ENCODE measurements at places on chromosomes 3 and 15. TPM values are rescaled to one million over a fixed set of nuclear protein-coding genes. Genes with fewer than 3 reads are reported as not detected.

- peak; percentile 62 for DNase-seq
Measured at GRCh38 chr15:65189102-65189740, 4.1 kb upstream of the CLPX start.

DNA sequence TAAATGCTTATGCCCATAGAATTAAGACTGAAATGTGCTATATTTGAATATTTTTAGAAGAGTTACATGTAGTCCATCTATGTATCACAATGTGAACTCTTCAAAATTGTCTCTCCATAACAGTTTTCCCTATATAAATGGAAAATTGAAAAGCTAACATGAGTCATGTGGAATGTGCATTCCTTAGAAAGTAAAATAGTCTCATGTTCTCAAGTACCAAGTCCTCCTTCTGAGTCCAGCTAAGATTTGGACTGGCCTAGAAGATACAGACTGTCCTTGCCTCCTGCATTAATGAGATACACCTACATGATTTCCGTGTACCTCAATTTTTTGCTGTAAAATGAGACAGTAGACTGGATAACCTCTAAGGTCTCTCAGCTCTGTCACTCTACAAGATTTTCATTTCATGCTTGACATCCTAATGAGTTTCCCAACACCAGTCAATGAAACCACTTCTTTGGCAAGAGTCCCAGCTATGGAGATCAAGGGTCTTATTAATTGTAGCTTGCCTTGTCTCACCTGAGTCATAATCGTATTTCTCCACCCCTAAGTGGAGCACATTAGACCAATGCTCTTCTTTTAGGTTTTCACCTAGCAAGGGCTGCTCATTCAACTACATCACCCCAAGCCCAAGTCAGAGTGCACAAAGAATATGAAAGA lies 350.6 kb upstream of the IL12A start:
- DNase-seq, result peak; percentile 53

DNA sequence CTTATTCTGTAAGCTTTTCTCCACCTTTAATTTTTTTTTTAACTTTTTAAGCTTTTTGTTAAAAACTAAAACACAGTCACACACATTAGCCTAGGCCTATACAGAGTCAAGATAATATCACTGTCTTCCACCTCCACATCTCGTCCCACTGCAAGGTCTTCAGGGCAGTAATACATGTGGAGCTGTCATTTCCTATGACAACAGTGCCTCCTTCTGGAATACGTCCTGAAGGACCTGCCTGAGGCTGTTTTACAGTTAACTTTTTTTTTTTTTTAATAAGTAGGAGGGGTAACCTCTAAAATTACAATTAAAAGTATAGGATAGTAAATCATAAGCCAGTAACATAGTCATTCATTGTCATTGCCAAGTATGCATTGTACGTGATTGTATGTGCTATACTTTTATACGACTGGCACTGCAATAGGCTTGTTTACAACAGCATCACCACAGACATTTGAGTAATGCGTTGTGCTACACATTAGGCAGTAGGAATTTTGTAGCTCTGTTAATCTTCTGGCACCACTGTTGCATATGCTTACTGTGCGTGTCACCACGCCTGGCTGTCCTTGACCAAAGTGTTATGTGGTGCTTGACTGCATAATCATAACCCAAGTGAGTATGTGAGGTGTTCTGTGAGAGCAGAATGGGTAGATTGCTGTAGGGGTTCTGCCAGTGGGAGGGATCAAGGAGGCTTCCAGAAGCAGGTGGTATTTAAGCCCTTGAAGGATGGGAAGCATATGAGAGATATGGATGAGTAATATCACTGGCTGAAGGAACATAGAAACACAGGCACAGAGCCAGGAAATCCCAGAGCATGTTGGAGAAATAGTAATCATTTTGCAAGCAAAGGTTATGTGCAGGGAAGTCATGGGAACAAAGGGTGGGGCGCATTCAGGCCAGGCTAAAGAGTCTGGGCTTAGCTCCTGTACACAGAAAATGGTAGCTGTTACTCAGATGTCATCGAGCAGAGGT lies 18.3 kb downstream of the FBXO22 start:
- peak; percentile 96 for DNase-seq

GRCh38 chr3:57555306-57555705 lies 768 bp upstream of the PDE12 start:
- no peak for DNase-seq

DNA sequence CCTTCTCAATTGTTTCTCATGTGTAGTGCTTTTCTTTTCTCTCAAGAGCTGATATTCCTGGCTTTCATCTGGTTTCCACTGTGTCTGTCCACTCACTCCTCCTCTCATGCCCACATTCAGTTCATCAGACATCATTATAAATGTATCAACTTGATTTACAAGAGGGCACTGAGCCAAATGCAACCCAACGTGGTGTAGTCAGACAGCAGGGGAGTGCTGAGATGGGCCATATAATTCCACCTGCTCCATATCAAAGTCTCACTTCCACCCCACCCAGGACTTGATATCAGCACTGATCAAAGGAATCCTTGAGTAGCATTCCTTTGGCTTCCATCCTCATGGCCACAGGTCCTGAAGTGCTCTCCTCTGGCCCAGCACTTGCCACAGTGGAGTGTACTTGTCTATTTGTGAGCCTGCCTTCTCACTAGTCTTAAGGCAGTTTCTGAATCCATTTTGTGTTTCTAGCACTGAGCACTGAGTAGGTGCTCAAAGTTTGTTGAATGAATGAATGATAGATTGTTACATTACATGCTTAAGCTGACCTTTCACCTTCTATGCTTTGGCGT lies 252.8 kb downstream of the CLSTN2 start:
- DNase-seq, result no peak

DNA sequence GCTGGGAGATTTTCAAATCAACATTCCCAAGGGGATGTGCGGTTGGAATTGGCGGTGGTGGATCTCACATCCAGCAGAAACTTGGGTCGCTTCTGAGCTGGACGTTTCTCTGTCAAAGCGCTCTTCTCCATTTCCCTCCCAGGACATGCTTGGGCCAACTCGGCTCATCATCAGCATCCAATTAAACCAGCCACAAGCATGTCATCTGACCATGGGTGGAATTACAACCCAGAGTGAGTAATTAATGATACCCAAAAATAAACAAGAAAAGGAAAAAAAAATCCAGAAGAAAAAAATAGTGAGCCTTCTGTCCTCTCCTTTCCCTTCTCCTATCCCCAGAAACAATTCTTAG lies 111.2 kb downstream of the XXYLT1 start:
- DNase-seq, result no peak

DNA sequence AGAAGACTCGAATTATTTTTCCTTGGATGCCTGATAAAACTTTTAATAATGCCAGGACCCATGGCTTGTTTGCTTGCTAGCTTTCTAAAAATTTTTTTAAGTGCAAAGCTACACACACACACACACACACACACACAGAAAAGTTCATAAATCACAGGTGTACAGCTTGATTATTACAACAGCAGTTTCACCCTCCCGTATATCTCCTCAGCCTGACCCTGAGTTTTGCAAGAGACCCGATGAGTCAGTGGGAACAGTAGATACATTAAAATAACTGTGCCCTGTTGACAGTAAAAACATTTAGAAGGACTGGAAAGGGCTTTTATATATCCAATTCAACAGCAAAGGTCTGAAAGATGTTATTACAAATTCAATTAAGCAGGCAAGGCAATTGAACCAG lies 46.7 kb downstream of the EMC4 start:
- peak; percentile 89 for DNase-seq

- DNase-seq, result no peak
Measured at GRCh38 chr3:158384019-158384418, 187.0 kb upstream of the MLF1 start.

GRCh38 chr3:72189339-72189738 lies 404.4 kb upstream of the PROK2 start:
- no peak for DNase-seq

DNA sequence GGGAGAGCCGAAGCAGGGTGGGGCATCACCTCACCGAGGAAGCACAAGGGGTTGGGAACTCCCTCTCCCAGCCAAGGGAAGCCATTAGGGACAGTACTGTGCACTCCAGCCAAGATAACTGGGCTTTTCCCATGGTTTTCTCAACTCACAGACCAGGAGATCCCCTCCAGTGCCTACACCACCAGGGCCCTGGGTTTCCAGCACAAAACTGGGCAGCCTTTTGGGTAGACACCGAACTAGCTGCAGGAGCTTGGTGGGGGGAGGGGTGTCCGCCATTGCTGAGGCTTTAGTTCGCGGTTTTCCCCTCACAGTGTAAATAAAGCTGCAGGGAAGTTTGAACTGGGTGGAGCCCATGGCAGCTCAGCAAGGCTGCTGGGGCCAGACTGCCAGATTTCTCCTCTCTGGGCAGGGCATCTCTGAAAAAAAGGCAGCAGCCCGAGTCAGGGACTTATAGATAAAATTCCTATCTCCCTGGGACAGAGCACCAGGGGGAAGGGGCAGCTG lies 129.6 kb upstream of the LMCD1 start:
- DNase-seq, result no peak

- no peak for DNase-seq
Measured at GRCh38 chr3:55198554-55198953, 270.7 kb upstream of the LRTM1 start.

GRCh38 chr15:36414670-36415069 lies 164.8 kb upstream of the CDIN1 start:
- peak; percentile 13 for DNase-seq

DNA sequence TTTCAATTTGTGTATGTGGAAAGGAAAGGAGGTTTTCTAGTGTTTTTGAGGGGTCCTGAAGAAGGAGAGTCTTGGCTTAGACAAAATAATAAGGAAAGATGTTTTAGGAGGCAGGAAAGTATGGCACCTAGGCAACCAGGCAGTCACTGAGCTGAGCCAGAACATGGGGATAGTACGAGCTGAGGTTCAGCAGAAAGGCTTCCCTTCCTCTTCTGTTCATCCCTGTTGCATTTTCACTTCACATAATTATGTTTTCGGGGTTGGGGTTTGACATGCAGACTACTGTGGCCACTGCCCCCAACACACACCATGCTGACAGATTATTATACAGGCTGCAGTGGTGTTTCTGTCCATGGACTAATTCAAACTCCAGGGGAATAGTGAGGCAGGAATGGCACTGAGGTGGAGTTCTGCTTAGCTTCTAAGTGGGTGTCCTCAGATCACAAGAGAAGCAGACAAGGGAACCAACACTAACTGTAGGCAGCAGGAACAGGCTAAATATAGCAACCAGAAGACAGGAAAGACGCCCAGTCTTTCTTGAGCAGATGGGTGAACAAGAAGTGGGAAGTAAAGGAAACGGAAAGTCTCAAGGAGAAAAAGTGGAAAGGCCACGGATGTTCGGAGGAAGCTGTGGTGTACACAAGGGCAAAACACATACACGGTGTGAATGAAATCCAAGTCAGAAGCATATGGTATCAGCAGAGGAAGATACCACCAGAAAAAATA lies 305.8 kb downstream of the PLCL2 start:
- no peak for DNase-seq

GRCh38 chr3:195103623-195104022 lies 167.3 kb downstream of the XXYLT1 start:
- DNase-seq, result no peak

DNA sequence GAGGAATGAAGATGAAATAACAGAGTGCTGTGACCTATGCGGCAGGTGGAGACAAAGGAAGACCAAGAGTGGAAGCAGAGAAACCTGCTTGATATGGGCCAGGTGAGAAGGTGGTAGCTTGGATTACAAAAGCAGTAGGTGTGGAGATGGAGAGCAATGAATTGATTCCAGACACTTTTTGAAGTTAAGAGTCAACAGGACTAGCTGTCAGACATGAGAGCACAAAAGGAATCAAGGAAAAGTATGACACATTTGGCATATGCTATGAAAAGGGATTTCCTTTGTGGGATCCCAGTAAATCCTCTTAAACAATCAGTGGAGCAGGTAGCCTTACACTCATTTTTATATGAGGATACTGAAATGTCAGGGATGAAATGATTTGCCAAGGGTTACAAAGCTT lies 160.5 kb downstream of the GREM1 start:
- DNase-seq, result no peak

- DNase-seq, result peak; percentile 60
Measured at GRCh38 chr3:30607032-30607833, 832 bp downstream of the TGFBR2 start.

DNA sequence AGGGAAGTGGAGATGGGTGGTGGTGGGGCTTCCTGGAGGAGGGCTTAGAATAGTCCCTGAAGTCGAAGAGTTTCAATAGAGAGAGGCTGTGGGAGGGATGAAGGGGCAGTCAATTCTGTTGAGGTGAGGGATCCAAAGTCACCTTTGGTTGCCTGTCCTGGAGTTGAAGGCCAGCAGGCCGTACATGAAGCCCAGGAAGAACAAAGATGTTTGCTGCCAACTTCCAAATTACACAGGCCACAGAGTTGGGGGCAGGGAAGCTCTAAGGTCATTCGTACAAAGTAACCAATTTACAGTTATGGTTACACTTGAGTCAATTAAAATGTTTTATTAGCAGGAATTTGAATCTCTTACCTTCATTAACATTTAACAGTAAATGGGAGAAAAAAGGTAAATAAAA lies 77.9 kb downstream of the FOXB1 start:
- DNase-seq, result no peak

- DNase-seq, result no peak
Measured at GRCh38 chr15:63948971-63949370, 97.3 kb downstream of the DAPK2 start.

GRCh38 chr3:4447295-4447999 lies 19.6 kb downstream of the SUMF1 start:
- DNase-seq, result no peak

DNA sequence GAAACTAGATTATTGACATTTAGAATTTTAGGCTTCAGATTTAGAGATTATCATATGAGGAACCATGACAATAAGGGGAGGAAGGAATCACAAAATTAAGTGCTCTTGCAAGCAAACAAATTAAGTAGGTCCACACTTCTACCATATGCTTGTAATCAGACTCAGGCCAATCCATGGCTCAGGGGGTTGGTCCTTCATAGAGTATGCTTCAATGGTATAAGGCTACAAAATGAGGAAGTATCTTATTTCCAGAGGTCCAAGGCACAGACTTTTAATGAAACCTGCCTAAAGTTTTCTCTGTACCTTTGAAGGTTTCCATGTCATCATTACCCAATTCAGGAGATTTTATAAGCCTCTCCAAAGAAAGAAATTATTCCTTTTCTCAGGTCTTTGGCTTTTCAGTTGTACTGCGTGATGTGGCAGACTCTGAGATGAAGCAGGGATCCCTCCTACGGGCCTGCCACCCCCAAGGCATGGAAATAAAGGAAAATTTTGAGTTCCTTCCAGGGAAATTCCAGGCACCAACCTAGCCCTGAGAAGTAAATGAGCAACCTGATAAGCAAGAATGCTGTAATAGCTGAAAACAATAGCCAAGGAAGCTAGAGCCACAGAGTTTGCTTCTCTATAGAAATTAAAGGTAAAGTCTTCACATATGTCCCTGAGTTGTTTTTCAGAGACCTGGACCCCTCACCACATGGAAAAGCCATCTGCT lies 36.3 kb downstream of the SERPINI2 start:
- DNase-seq, result no peak

GRCh38 chr3:184314700-184315542 lies 515 bp downstream of the EIF4G1 start:
- DNase-seq, result peak; percentile 75

GRCh38 chr15:29470794-29471193 lies 201.2 kb upstream of the NSMCE3 start:
- DNase-seq, result peak; percentile 48

CEP19 gene
- 3.2 TPM for total RNA-seq

DAZL gene
- total RNA-seq, result not detected

ITIH4 gene
- total RNA-seq, result 0.58 TPM

LDHAL6B gene
- not detected for total RNA-seq

SGO1 gene
- total RNA-seq, result 12.2 TPM

GRK7 gene
- total RNA-seq, result not detected

TRIM71 gene
- 0.05 TPM for total RNA-seq

MUSTN1 gene
- not detected for total RNA-seq

TGM5 gene
- 0.12 TPM for total RNA-seq

CA12 gene
- total RNA-seq, result 20.3 TPM

P2RY14 gene
- total RNA-seq, result not detected

HDC gene
- total RNA-seq, result not detected

RTP1 gene
- not detected for total RNA-seq

Data from MCF 10A (cell line).